ENCODE measurements at places on chromosomes 16 and 17.

GRCh38 chr17:73847952-73848351, 203.7 kb upstream of the SDK2 start:
- DNase-seq, result no peak

DNA sequence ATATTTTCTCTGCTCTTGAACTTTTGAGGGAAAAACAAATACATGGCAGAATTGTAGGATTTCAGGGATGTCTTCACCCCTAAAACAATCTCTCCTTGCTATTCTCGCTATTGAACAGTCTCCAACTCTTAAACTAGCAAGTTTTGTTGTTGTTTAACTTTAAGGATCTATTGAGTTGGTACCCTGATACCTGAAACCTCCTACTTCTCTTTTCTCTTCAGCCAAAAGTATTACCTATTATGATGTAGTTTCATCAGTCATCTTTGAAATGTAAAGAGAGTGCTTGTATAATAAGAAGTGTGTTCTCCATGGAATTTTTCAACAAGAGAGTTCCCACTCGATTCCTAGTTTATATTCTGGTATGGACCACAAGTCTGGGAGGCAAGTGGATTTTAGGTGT, 211.6 kb upstream of the TBX2 start:
- DNase-seq, result no peak

GRCh38 chr17:82062076-82062983, 3.3 kb downstream of the DUS1L start:
- DNase-seq, result no peak

DNA sequence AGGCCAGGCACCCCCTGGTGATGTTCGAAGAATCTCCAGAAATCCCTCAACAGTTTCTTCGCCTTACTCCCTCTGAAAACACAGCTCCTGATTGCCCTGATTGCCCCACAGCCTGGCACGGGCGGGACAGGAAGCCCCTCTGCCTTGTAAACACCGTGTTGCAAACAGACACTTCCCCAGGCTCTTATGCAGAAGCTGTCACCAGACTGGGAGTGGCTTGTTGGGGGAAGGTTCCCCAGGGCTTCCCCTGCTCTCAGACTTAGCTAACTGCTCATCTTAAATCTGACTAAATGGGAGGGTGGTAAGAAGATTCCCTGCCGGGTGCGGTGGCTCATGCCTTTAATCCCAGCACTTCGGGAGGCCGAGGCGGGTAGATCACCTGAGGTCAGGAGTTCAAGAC, 11.2 kb downstream of the PIK3R5 start:
- DNase-seq, result peak; percentile 77

GRCh38 chr16:4392382-4393239, 21.0 kb downstream of the VASN start:
- DNase-seq, result no peak

- DNase-seq, result no peak
Measured at GRCh38 chr17:31148205-31148604, 53.4 kb downstream of the NF1 start.

- no peak for DNase-seq
Measured at GRCh38 chr17:1967213-1967612, 57.9 kb downstream of the RTN4RL1 start.

DNA sequence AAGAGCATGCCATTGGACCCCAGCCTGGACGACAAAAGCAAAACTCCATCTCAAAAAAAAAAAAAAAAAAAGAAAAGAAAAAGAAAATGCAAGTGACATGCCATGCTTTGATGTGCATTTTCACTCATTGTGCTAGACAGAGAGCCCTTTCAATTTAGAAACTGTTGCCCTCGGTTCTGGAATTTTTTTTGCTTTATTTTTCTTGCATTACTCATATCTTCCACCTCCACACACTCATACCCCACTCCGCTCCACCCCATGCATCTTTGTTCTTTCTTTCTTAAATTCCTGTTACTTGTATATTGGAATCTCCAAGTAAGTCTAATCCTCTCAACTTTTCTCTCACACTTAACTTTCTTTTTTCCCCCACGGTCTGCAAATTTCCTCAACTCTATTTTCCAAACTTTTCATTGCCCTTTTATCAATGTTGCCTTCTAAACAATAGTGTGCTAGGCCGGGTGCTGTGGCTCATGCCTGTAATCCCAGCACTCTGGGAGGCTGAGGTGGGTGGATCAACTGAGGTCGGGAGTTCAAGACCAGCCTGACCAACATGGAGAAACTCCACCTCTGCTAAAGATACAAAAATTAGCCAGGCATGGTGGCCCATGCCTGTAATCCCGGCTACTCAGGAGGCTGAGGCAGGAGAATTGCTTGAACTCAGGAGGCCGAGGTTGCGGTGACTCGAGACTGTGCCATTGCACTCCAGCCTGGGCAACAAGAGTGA, 16.8 kb upstream of the SUZ12 start:
- no peak for DNase-seq

GRCh38 chr16:23196539-23196938, 14.0 kb downstream of the SCNN1G start:
- DNase-seq, result no peak

GRCh38 chr17:75271233-75271954, 363 bp upstream of the MIF4GD start:
- peak; percentile 87 for DNase-seq

DNA sequence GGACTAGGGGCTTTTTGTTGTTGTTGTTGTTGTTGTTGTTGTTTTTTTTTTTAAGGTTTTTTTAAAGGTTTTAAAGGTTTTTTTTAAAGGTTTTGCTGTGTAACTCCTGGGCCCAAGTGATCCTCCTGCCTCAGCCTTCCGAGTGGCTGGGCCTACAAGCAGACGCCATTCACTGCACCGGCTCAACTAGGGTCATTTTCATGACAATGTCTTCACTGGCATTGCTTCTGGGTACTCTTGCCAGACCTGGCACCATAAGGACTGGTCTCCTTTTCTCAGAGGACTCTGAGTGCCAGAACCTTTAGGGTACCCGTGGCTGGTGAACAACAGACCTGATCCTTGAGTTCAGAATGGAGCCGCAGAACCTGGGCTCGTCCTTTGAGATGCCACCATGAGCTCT, 20.4 kb downstream of the POLR3E start:
- no peak for DNase-seq

DNA sequence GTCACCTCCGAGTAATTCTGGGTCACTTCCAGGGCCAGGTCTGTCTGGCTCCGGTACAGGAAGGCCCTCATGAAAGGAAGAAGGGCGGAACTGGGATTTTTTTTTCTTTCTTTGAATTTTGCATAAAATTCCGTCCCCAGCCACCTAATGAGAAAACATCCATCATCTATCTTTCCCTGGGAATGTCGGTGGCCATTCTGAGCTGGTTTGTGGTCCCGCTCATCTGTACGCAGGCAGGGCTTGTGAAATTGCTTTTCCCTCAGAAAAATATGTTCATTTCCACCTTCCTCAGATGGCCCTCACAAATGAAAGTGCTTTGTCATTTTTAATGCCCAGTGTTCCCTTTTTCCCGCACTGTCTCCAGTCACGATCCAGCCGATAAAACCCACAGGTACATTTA, 353.0 kb upstream of the ZFHX3 start:
- DNase-seq, result no peak

DNA sequence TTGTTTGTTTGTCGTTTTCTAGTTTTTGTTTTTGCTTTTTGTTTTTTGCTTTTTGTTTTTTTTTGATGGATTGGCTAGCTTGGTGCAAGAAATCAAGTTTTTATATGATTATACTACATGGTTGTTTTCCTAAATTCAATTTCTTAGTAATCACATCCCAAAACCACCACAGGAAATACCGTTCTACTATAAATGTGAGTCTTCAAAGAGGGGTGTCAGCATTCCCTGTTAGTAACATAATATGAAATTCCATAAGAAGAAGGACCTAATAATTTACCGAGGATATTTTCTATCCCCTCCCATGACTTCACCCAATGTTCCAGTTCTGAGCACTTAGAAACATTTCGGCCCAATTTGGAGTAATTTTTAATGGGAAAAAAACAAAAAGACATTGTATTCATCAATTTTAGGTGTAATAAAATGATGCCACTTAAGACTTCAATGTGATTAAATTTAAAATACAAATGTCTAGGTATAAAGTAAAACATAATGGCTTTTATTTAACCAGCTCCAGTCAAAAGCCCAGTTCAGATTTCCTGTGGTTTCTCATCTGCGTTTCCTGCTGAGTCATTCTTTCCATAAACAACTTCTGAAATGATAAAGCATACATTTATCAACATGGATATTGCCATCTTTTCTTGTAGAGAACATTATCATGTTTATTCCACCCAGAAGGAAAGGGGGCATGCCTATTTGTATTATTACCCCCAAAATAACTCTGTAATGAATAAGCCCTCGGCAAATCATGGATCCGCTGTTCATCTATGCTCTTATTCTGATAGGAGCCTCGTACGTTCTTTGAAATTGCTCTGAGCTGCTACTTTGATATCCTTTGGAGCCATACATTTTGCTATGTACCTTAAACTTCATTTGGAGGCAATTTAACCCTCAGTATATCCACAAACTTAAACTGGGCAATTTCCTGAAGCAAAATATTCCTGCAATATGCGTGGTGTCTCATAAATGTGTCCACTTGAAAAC, 28.1 kb downstream of the HSBP1 start:
- DNase-seq, result no peak

GRCh38 chr17:2863204-2863603, 67.0 kb downstream of the RAP1GAP2 start:
- no peak for DNase-seq

DNA sequence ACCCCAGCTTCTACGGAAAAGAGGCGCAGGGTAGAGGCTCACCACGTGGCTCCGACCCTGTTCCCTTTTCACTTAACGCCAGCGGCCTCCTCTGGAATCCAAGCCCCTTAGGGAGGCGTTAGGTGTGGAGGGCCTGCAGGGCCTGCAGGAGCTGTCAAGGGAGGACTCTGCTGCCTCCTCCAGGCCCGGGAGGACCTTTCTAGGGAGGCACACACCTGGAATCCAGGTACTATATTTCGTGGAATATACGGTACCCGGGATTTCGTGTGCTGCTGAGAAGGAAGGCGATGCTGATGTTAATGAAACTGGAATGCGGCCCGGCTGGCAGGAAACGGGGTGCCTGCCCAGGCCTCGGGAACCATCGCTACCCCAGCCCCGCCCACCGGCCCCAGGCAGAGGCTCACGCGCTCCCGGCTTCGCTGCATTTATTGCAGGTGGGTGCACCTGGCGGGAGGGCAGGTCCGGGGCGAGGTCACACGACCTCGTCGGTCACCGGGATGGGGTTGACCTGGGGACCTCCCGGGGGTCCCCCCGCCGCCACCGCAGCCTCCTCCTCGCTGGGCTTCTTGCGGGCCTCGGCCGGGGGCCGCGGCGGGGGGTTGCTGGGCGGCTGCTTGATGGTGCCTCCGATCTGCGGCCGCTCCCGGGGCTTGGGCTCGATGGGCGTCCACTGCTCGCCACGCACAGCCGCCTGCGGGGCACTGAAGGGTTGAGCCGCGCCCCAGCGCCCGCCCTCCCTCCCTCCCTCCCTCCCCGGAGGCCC, 4.7 kb downstream of the IL17C start:
- no peak for DNase-seq

GRCh38 chr16:71467810-71468209, 5.8 kb upstream of the ZNF23 start:
- DNase-seq, result peak; percentile 37

- DNase-seq, result no peak
Measured at GRCh38 chr16:8055761-8056160, 534.5 kb downstream of the TMEM114 start.

- DNase-seq, result no peak
Measured at GRCh38 chr17:64694207-64694606, 32.1 kb upstream of the SMURF2 start.

DNA sequence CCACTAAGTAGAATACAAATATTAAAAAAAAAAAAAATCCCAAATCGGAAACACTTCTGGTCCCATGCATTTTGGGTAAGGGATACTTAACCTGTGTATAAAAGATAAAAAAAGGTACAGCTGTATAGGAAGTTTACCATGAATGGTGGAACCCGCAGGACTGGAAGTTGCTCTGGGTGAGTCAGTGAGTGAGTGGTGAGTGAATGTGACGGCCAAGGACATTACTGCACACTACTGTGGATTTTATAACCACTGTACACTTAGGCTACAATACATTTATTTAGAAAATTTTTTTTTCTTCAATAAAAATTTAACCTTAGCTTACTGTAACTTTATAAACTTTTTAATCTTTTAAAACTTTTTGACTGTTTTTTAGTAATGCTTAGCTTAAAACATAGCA, 71.3 kb upstream of the BCAR1 start:
- no peak for DNase-seq

GRCh38 chr16:72501739-72502593, 330.0 kb upstream of the PMFBP1 start:
- DNase-seq, result peak; percentile 14

DNA sequence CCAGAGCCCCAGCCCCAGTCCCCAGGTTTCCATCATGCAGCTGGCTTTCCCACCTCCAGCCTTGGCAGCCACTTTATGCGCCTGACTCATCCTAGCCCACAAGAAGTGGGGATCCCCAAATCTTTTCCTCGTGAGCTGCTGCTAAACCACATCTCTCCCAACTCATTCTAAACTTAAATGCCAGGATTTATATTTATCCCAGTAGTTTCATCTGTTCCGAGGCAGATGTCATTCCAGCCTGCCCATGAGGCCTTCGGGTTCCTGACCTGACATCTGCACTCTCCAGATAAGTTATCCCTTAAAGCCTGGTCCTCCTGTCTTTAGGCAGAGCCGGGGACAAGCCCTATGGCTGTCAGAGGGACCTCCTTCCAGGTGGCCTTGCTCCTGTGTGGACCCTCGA, 16.6 kb downstream of the PLXDC1 start:
- DNase-seq, result no peak

- DNase-seq, result no peak
Measured at GRCh38 chr16:4488499-4488967, 12.3 kb downstream of the HMOX2 start.

DNA sequence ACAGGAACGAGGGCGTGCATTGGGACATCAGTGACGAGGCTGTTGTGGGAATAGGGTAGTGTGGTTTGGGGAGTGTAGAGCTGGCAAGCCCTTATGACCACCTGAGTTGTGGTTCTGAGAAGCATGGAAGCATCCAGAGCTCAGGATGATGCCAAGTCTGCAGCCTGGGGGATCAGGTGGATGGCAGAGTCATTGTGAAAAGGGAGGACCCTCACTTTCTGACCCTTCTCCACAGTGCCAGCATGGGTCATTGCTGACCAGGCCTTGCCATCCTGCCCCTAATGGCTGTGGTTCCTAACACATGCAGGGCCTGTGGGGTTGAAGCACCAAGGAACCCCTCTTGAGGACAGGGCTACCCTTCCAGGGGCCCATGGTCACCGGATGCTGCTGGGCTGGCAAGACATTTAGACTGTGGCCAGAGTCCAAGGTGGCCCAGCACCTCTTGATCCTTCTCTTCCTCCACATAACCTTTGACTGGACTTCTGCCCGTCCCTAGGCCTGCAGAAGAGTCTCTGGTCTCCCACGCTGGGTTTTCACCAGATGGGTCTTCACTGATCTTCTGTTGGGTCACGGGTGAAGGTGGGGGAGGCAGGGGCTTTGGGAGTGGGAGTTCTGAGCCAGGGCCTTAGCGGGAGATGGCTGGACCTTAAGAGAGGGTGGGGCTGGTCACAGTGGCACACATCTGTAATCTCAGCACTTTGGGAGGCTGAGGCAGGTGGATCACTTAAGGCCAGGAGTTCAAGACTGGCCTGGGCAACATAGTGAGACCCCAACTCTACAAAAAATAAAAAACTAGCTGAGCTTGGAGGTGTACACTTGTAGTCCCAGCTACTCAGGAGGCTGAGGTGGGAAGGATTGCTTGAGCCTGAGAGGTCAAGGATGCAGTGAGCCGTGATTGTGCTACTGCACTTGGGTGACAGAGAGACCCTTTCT, 2.0 kb upstream of the PLA2G15 start:
- DNase-seq, result no peak
